EL (cell line): ENCODE measurements at places on chromosomes 5 and 9.

GRCh38 chr9:2085716-2086115, 70.6 kb downstream of the SMARCA2 start:
- peak; percentile 37 for DNase-seq

GRCh38 chr5:32780508-32780919, 69.4 kb downstream of the NPR3 start:
- peak; percentile 28 for DNase-seq

- DNase-seq: peak; percentile 96
These were observed 24.4 kb upstream of the GRPEL2 start for GRCh38 chr5:149320791-149321330.

- peak; percentile 93 for DNase-seq
These were observed 17.9 kb upstream of the ZSWIM6 start for GRCh38 chr5:61313960-61314681.

DNA sequence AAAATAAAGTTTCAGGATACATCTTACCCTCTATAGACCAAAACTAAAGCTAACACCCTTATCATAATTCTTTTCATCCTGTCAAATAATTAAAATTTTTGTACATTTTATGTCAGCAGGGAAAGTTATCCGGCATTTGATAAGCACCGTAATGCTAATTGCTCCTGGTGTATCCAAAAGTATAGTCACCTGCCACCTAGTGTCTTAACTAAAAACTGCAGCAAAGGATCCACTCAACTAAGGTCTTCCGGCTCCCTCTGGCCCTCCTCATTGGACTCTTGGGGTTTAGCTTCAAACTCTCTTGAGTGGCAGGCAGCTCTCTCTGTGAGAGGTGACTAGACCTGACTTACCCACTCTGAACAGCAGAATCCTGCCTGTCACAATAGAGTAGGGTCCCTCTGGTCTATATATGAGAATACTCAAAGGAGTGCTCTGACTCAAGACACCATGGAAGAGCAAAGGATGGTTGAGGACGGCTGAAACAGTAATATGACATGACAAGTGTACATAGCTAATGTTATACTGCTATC, 60.4 kb upstream of the CAST start:
- DNase-seq: peak; percentile 71

- no peak for DNase-seq
These were observed 155.2 kb downstream of the BAAT start for GRCh38 chr9:101229606-101230005.

DNA sequence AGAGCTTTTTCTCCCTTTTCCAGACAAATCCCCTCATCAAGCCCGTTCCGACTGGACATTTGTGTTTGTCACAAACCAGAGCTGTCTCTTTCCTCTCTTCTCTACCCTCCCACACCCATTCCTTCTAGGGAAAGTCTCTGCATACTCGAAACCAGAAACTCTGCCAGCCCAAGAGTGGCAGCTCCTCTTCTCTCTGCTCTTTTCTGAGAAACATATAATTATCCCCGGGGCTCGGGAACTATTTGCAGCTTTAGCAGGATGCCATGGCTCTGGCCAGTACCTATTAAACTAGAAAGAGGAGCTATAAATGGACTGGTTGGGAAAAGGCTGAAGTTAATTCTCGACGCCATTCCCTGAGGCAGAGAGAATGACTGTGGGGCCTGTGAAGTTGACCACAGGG, 82.6 kb downstream of the SH3PXD2B start:
- no peak for DNase-seq

- DNase-seq: no peak
These were observed 50.6 kb downstream of the SPIN1 start for GRCh38 chr9:88438811-88439210.

DNA sequence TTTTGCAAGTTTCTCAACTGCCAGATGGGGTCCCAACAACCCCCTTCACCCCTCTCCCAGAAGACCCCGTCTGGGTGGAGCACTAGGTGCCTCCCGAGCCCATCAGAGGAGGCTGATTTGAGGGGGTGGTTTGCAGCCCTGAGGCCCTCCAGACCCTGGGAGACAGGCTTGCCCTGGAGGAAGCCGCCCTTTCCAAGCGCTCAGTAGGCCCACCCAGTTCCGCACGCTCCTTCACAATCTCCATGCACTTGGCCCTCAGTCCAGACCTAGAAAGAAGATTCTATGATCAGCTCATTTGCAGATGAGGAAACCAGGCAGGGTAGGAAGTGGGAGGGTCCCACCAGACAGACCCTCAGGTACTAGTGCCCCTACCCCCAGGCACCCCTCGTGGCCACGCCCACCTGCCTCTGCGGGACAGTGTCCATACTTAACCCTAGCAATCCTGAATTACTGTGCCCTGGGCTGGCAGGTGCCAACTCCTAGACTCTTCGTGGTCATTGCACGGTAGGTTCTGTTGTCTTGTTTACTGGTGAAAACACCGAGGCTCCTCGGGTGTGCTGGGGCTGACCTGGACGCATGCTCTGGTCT, 22.3 kb downstream of the OR2V1 start:
- no peak for DNase-seq

DNA sequence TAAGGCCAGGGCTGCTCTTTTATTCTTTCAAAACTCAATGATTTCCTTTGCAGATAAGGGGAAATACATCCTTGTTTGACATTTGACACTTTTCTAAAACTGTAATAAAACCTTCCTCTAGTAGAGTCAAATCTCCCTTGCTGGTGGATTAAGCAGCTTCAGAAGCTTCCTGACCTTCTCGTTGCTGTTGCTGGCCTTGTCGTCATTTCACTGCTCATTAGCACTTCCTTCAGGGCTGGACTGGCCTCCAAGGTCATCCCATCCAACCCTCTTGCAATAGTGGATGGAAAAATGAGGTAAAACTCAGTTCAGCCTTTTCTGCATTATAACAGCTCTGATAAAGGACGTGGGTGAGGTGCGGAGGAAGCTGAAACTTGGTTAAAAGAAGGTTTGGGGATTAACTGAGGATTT, 1.1 kb upstream of the ADAMTSL1 start:
- no peak for DNase-seq

- DNase-seq: peak; percentile 51
These were observed at the start of gene PCDHB2 for GRCh38 chr5:141094481-141095262. PCDHB2 (plus strand) TSS chr5:141094615; CDS start chr5:141094791, 176 bp downstream.

GRCh38 chr5:66354422-66354821, 210.3 kb downstream of the SREK1 start:
- no peak for DNase-seq

- peak; percentile 22 for DNase-seq
These were observed 61.6 kb upstream of the SPRY4 start for GRCh38 chr5:142386137-142387023.

- DNase-seq: no peak
These were observed 70.3 kb downstream of the PAPPA start for GRCh38 chr9:116223926-116224325.

GRCh38 chr5:173660481-173661280, 44.2 kb upstream of the BOD1 start:
- no peak for DNase-seq

DNA sequence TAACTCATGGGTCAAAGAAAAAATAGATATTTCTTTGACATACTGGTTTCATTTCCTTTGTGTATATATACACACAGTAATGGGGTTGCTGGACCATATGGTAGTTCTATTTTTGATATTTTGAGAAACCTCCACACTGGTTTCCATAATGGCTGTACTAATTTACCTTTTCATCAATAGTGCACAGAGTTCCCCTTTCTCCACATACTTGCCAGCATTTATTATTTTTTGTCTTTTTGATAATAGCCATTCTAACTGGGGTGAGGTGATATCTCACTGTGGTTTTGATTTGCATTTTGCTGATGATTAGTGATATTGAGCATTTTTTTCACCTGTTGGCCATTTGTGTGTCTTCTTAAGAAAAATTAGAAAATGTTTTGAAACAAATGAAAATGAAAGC, 78.4 kb upstream of the CKMT2 start:
- DNase-seq: no peak

- peak; percentile 76 for DNase-seq
These were observed 507.7 kb upstream of the PTGER4 start for GRCh38 chr5:40171971-40172370.

- DNase-seq: no peak
These were observed 100.0 kb upstream of the CCDC152 start for GRCh38 chr5:42656651-42657015.

DNA sequence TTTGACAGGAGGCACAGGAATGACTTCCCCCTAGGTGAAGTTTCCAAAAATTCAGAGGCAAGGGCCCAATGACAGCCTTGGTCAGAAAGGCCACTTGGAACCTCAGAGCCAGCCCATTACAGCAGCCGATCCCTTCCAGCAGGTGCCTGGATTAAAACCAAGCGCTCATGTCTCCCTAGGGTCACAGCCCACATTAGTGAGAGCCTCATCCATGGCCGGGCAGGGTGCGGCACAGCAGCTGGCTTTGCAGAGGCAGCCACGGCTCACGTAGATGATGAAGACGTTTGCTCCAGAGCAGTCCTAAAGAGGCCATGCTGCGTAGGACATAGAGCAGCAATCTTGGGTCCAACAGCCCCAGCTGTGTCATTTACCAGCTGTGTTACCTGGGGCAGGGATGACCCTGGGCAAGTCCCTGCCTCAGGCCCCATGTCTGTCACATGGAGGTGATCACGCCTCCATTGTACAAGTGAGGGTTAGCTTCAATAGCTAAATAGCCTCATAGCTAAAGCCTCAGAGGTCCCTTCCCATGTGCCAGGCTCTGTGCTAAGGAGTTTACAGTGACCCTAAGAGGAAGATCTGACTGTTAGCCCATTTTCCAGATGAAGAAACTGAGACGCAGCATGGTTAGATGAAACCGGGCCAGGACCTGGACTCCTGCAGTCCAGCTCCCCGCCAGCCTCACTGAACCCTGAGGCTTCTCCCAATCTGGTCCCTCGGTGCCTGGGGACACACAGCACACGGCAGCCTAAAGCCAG, 39.2 kb downstream of the NEK6 start:
- no peak for DNase-seq

DNA sequence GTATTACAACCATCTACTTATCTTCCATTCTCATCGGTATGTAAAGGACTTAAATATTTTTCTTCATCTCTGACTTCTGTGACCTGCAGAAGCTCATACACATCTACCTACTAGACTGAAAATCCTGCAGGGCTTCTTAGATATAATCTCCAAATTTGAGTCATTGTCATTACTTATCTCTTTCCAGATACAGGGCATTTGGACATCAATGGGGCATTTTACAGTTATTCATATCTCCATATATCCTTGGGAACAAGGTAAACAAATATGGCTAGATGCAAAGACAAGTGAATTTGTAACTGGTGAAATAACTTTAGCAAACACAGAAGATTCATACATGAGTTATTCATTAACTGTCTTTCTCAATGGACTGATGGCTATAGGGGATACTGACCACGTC, 37.7 kb upstream of the IL7R start:
- DNase-seq: no peak

- no peak for DNase-seq
These were observed 36.8 kb downstream of the UGT3A2 start for GRCh38 chr5:36029914-36030313.

DNA sequence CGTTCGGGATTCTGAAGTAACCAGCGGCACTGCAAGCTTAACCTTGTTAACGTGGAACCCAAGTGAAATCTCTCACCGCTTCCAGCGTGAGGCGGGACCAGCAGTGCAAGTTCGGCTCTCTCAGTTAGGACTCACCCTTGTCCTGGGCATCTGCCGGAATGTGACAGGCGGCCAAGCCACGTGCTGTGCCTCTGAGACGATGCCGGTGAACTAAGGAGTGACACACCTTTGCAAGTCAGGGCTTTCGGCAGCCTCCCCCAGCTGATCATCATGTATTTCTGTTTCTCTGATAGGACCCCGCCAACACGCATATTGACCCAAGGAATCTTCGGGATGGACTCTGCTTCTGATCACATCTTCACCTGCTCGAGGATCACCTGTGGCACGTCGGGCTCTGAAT, 415.0 kb upstream of the IRX1 start:
- DNase-seq: no peak

DNA sequence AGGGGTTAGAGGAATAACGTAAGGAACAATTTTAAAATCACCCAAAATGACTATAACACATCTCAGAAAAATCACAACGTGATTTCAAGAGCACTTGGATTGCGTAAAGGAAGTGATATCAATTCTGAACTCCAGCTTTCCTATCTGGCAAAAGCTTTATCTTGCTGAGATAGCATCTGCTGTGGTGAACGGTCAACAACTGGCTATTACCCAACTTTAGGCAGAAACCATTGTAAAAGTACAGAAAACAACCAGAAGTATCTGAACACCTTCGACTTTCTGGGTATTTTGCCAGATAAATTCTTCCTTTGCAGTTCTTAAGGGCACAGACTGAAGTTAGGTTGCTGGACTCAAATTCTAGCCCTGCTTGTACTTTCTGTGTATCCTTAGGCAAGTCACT, 9.2 kb downstream of the ABLIM3 start:
- DNase-seq: peak; percentile 33

DNA sequence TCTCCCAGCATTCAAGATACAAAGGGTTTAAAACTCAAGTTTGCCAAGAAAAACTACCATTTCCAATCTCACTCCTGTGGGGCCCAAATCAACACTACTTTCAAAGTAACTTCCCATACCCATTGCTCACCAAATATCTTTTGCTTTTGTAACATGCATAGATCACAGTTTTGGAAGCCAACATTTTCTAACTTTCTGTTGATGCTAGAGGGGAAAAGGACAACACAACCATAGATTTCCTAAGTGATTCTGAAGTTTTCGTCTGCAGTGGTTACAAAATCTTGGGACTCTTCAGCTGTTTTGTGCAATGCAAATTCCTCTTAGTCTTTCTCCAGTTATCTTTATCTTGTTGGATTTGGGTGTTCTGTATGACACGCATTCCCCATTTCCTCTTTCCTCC, 94.1 kb upstream of the PAPPA start:
- DNase-seq: no peak

DNA sequence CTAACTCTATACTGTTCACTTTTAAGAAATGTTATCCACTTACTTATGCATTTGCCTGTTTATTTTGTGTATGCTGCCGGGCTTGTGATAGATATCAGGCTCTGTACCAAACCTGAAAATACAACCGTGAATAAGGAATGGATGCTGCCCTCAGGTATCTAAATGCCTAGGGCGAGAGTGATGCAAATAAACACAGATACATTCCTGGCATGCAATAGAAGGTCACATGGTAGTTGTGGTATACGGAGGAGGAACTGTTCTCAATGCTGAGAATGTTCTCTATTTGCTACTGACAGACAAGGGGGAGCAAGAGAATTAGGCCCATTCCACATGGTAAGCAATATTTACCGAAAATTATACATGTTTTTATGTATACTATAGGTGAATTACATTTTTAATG, 227.8 kb downstream of the ICE1 start:
- no peak for DNase-seq

- peak; percentile 49 for DNase-seq
These were observed 246.0 kb upstream of the NUDT12 start for GRCh38 chr5:103808464-103809106.

GRCh38 chr5:136070486-136071285, 41.9 kb downstream of the TGFBI start:
- no peak for DNase-seq
